ENCODE measurements at places on chromosomes 3 and 15.

GRCh38 chr15:44554934-44555723 is 18.2 kb downstream of the EIF3J start:
- no peak for DNase-seq

- DNase-seq = no peak
Measured at GRCh38 chr3:190182418-190183043, 61.8 kb upstream of the P3H2 start.

GRCh38 chr3:10941972-10942371 is 50.6 kb upstream of the SLC6A1 start:
- no peak for DNase-seq

GRCh38 chr15:90957031-90957790 is 2.5 kb downstream of the RCCD1 start:
- no peak for DNase-seq

DNA sequence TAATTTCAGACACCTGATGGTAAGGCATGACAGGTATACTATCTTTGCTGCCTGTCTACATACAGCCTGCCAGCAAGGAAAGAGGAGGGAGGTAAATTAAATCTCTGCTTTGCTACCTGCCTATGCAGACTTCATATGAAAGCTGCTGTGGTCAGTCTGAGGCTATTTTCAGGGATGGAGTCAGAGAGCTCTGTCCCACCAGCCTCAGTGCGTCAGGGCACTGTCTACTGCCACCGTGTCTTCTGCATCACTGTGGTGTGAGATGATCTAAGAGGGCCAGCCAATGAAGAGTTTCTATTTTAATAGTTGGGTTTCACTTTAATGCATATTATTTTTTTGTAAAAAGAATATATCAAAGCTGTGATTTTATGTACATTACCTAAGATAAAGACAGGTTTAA is 125.6 kb downstream of the CADPS start:
- no peak for DNase-seq

- DNase-seq = no peak
Measured at GRCh38 chr3:89113893-89114840, 6.7 kb downstream of the EPHA3 start.

- DNase-seq = no peak
Measured at GRCh38 chr15:98433346-98433745, 215.0 kb upstream of the IGF1R start.

- DNase-seq = no peak
Measured at GRCh38 chr15:88230823-88231222, 25.7 kb downstream of the NTRK3 start.

DNA sequence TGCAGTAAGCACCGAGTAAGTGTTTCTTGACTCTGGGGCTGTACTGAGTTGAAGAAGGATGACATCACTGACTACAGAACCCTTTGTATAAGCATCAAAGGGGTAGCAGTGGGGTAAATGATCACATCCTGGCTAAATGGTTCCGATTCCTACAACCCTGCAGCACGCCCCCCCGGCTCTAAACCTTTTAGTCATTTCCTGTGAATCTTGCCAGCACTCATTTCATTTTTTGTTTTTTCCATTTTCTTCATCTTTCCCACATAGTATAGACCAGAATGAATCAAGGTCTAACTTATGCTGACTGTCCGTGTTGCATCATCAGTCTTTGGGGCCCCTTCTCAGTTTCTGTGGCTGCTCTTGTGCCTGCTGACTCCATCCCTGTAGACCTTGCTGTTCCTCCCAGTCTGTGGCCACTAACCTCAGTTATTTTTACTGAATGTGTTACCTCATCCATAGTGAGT is 383.1 kb upstream of the TPRG1 start:
- DNase-seq = no peak

DNA sequence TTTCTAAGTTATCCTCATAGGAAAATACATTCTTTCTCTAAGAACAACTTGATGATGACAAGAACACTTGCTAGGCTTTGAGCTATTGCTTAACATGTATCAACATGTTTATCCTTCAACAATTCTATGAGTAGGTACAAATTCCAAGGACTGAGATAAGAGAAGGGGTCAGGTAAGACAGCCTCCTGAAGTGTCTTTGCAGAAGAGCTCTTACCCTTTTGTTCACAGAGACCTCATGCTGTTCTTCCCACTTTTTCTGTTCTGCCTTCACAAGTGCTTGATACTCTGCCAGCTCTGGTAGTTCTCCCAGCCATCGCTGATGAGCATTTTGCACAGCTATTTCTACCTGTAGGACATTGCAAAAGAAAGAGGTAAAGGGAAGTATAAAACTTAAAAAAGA is 50.9 kb downstream of the CEP152 start:
- no peak for DNase-seq
